CD4-positive, alpha-beta T cell treated with Interleukin-12 subunit alpha and Interleukin-12 subunit beta, for 1 hour (primary cell): ENCODE measurements at places on chromosomes 13 and 19.

- DNase-seq = no peak
These were observed 867 bp upstream of the ZNF613 start for GRCh38 chr19:51926426-51926783.

DNA sequence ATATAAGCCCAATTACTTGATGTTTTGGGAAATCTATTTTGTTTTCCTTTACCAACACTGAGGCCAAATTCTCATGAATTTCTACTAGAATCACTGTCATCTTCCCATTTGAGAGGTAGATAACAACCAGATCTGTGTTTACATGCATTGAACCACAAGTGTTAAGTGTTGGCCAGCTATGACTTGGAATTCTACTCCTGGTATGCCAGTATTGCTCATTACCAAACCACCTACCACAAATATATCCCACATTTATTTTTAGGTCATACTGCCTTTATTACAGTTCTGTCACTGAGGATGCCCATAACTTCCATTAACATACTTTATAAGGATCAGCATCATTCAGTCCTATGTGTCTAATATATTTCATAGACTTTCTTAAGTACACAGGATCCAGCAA is 328.9 kb downstream of the DIAPH3 start:
- no peak for DNase-seq

DNA sequence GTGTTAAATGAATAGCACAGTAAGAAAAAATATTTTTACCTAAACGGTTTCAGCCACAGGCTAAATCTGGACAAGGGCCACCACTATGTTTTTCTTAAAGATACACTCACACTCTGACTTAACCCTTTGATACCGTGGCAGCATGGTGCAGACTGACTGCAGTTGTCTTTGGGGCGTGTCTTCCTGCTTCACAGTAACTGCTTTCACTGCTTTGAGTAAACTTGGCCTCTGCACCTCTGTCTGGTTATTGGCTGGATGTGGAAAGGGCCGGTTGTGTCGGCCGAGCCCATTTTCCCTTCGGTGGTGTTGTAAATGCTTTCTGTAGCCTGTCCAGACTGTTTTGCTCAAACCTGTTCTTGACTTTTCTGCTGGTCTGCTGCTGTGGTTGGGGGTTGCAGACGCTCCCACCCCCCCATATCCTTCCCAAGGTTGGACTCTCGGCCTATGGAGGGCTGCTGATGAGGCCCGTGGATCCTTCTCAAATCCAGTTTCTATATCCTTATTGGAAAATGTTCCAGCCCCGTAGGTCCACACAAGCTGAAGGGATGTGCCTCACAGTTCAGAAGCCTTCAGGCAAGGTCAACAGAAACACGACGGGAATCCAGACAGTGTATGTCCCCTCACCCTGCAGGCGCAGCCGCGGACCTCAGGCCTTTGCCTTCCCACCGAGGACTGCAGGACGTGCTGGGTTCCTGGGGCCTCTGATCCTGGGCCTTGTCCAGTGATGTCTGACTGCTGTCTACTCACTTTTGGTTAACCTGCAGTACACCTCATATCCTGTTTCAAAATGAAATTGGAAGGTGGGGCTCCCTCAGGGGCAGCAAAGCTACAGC is 90.2 kb upstream of the RNF113B start:
- no peak for DNase-seq

- DNase-seq = no peak
These were observed 50.2 kb upstream of the KLF2 start for GRCh38 chr19:16274447-16274846.

DNA sequence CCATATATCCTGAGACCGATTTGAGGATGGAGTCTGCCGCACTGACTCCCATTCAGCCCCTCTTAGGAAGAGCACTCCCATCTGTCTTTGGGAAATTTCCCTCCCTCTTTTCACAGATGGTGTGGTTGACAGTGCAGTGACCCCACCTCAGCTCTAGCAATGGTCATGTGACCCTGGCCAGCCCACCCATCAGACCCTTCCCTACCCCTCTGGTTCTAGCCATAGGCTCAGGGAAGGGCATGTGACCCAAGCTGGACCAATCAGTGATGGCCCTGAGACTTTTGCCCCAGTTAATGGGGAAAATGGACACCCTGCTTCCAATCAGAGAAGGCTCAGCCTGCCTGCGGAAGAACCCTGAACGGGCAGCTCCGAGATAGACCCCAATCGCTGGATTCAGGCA is 26.3 kb downstream of the IL12RB1 start:
- no peak for DNase-seq

- no peak for DNase-seq
These were observed 1264.6 kb downstream of the PCDH9 start for GRCh38 chr13:65965501-65965900.
